ENCODE measurements at places on chromosomes 4 and X.

DNA sequence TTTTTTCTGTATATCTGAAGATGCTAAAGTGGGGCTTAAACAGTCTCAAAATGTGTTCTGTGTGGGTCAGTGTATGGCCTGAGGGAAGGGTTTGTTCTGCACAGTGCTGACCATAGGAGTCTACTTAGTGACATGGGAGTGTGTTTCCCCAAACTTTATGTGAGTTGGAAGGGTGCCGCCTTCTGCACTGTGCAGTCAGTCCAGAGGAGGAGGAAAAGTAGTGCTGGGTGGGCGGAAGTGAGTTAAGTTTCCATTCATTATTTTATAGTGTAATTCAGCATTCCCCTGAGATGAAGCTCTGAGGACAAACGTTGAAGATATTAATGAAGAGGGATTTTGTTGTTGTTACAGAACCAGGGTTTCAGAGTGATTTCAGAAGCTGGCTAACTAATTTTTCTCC, 2.9 kb downstream of the CHST7 start:
- DNase-seq = no peak

DNA sequence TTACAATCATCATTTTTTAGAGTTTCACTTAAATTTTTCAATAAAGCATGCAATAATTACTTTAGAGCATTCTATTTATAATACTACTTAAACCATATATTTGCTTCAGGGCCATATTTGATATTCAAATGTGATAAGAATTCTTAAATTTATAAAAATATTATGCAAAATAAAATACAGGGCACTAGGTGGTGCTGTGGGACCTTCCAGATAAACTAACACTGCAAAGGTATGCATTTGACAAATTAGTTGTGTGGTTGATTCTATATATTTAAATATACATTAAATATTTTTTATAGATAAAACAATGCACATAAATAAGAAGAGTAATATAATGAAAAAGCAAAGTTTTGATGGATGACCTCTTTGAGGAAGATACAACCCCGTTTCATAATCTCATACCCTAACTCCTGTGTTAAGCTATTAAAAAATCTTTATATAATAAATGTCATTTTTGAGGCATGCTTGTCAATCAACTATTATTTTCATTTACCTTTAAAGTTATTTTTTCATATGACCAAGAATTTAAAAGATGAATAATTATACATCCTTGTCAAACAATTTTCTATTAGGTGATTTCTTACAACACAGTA, 128.4 kb downstream of the REELD1 start:
- peak; percentile 8 for DNase-seq

DNA sequence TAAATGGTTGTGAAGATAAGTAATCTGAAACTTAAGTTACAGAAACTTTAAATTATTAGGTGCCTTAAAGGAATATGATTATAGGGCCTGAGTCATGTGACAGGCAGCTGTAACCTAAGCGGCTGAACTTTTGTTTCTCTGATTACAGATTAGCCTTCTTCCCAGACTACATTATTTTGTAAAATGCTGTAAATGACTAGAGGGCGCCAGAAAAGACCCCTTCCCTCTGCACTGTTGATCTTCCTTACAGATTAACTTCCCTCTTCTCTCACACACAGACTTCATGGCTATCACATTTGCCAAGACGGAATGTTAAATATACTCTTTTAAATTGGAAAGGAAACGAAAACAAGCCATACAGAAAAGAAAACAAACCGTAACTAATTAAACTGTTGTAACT, 96.6 kb downstream of the EVC2 start:
- DNase-seq = no peak

GRCh38 chr4:76011018-76011670, 3.8 kb upstream of the CXCL9 start:
- DNase-seq = no peak

GRCh38 chr4:7043284-7044136, at the start of gene TADA2B:
TADA2B (plus strand) TSS chr4:7043372; CDS start chr4:7043580, 208 bp downstream.
- DNase-seq = no peak

DNA sequence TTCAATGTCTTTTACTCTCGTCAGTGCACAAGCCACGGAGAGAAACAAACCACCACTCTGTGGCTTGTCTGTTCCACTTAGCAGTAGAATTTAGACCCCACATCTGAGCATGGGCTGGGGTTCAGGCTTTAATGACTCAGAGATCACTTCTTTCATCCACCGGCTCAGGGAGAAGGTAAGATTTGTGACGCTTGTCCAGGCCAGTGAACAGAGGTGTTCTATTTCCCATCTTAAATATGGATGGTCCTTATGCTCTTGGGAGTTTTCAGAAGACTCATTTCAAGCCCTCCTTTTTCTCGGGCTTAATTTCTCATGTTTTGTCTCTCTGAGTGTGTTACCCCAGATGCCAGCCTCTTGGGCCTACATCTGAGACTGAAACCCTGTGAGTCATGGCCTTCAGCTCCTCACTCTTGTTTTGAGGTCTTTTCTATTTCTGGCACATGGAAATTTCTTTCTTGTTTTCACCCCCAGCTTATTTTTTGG, 127.4 kb upstream of the SFRP2 start:
- no peak for DNase-seq

- peak; percentile 52 for DNase-seq
These were observed 1.6 kb downstream of the REST start for GRCh38 chr4:56909086-56909894.

DNA sequence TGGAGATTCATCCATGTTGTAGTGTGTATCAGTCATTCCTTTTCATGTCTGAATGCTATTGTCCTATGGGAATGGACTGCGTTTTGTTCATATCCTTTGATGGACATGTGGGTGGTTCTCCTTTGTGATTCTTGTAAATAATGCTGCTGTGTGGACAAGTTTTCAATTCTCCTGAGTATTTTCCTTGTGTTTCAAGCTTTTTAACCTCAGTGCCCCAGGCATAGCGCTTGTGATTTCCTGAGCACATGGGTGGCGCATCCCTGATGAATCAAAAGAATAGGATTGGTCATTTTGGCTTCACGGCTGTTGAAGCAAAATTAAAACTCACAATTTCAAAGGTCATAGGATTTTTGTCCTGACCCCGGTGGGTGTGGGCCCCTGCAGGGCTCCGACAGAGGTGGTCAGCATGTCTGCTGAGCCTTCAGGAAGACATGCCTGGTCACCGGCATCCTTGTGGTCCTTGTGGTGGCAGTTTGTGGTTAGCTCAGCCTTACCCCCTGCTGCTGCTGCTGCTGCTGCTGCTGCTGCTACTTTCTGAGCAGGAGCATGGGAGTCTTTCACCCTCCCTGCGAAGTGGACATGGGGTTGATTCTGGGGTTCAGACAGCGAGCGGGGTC, 30.0 kb downstream of the SHROOM2 start:
- no peak for DNase-seq

GRCh38 chrX:68584221-68584620, 63.2 kb upstream of the STARD8 start:
- DNase-seq = no peak

- DNase-seq = no peak
These were observed 11.1 kb downstream of the UBE2NL start for GRCh38 chrX:143894938-143895337.

DNA sequence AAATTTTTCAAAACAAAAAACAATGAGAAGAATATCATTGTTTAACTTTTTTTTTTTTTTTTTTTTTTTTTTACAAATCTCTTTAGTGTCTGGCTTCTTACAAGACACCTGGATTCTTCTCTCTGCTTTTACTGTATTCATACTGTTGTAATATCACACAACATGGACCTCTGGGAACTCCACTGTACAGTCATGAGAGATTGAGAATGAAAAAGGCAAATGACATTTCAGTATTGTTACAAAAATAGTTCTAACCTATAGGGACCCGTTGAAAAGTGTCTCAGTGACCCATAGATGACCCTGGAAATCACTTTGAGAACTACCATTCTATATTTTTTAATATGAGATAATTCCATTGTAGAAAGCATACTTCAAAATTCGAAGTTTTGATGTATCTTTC, 124.4 kb downstream of the SLIT2 start:
- DNase-seq = no peak

- DNase-seq = peak; percentile 9
These were observed 1095.2 kb upstream of the POU3F4 start for GRCh38 chrX:82412858-82413257.

GRCh38 chrX:136674270-136674985, 26.5 kb downstream of the CD40LG start:
- no peak for DNase-seq

DNA sequence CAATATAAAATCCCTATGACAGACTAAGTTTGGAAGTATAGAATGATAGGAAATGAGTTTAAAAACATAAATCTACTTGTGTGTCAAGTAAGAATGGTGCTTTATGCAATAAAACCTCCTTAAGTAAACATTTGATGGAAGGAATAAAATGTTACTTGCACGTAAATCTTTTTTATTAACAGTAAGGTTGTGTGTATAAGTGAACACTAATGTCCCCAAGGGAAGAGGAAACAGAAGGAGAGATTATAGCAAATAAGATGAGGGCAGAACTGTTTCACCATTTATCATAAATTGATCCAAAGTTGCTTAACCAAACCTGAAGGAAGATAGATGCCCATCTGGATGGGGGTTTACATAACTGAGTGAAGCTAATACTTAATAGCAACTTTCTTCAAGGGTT, 86.8 kb downstream of the FRMPD4 start:
- no peak for DNase-seq

- no peak for DNase-seq
These were observed 6.8 kb downstream of the TBC1D19 start for GRCh38 chr4:26590639-26591038.

GRCh38 chrX:32480019-32480418, 731.3 kb downstream of the DMD start:
- DNase-seq = no peak

GRCh38 chr4:40453912-40454311, 118.8 kb downstream of the CHRNA9 start:
- DNase-seq = no peak

DNA sequence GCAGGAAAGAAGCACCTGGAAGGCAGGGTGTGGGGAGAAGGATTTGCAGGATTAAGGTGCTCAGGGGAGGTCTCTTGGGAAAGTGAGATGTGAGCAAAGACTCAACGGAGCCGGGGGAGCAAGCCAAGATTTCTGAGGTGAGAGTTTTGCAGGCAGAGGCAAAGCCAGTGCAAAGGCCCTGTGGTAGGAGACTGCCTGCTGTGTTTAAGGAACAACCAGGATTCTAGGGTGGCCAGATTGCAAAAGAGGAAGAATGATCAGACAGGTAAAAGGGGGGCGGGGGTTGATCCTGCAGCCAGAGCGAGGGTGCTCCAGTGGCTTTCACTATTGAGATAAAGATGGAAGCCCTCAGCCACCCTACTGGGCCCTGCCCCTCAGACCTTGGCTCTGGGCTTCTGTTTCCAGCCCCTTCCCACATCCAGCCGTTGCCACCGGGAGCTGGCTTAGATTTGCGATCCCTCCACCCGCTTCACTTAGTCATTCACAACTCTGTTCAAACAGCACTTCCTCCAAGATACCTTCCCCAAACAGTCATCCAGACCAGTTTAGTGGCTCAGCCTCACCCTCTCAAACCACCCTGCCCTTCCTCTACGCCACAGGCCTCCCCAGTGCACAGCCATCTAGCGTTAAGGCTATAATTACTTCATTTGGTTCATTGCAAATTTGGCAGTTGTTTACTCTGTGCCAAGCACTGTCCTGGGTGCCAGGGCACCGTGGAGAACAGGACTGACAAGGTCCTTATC, 23.3 kb upstream of the BCOR start:
- DNase-seq = no peak

GRCh38 chr4:148790691-148791090, 348.5 kb upstream of the NR3C2 start:
- DNase-seq = peak; percentile 44

DNA sequence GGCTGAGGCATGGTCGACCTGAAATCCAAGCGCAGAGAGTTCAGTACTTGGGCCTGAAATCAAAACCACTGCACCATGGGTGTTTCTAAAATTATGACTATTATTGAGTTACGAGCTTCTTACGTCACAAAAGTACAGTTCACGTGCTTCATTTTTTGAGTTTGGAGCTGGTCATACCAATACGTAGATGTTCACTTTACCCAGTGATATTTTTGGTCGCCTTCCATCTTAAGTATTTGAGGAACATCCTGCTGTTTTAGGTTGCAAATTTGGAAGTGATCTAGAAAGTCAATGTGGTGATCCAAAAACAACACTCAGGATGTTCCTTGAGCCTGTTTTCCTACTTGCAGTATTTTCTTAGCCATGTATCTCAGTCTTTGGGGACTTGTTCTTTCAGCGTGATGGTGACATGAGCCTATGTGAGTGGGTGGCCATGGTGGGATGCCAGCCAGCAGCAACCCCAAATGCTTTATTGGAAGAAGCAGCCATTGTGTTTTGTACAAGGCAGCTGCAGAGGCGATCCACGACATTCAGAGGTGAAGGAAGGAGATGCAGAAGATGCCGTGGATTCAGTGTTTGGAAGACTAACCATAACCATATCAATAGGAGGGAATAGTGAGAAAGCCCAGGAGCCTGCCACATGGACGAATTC, 28.7 kb downstream of the LDB2 start:
- no peak for DNase-seq

GRCh38 chrX:100685997-100686305, 42.0 kb downstream of the SRPX2 start:
- no peak for DNase-seq

GRCh38 chr4:145132511-145133098, 34.5 kb downstream of the ABCE1 start:
- no peak for DNase-seq

GRCh38 chr4:148182230-148182911, 259.8 kb downstream of the NR3C2 start:
- no peak for DNase-seq

DNA sequence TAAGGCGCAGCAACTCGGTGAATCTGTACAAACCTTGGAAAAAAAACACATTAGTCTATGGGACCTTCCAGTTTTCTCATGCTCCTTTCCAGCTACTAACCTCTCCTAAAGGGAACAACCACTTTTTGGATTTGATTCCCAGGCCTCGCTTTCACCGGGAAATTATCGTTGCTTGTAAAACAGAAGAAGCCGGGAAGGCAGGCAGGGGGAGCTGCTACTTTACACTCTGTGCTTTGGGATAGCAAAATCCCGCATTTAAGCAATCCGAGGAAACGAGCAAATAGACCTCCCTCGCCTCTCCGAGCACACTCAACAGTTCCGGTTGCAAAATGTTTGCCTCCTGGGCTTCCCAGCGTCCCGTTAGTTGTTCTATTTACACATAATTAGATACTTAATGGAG, 1.2 kb downstream of the CD38 start:
- DNase-seq = no peak

- no peak for DNase-seq
These were observed 785.3 kb downstream of the ADGRL3 start for GRCh38 chr4:61985426-61985825.

- DNase-seq = no peak
These were observed 56.1 kb downstream of the KDR start for GRCh38 chr4:55069248-55069647.
